ENCODE measurements at places on chromosomes 6 and 20.

GRCh38 chr20:53070706-53071392, 98.7 kb downstream of the TSHZ2 start:
- DNase-seq = no peak

- DNase-seq = no peak
These were observed 78.1 kb downstream of the NCOA7 start for GRCh38 chr6:125868678-125869395.

DNA sequence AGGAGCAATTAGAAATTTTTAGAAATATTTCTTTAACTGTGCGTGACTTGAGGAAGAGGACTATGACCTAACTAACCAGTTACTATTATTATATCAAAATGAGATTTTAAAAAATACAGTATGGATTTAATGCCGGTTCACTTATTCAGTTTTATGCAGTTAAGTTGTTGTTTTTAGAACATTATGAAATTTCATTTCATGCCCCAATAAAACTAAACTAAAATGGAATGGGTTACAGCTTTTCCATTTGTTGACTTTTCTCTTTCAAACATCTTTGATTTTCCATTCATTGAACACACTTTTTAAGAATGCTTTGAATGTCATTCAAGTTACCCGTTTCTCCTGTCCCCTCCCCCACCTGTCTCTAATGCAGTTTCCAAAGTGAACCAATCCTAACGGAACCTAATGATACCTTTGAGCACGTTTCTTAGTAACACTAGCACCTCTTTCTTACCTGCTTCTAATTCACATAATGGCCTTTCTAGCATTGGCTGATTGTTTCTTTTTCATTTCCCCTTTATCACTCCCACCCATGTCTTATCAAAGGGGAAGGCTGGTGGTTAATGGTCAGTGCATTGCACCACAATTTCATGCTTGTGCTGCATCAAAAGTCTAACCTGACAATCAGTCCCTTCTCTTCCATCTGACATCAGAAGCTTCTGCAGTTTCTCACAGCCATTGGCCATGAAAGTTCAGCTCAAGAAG, 262.2 kb upstream of the TAB2 start:
- DNase-seq = no peak

DNA sequence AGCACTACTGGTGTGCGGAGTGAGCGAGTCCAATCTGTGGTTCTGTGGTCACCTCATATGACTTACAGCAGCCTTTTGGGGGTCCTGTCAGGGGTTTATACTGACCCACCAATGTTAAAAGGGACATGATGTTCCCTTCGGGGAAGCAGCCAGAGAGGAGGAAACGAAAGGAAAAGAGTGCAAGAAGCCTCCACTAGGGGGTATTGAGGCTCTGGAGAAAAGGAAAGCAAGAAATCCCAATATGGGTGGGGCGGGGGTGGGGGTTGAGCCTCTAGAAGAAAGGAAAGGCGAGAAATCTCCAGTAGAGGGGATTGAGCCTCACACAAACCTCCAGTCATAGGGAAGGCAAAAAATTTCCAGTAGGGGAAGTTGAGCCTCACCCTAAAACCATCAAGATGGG, 249.3 kb upstream of the ECI2 start:
- DNase-seq = no peak

GRCh38 chr6:4777394-4777935, 1.3 kb downstream of the CDYL start:
- no peak for DNase-seq

DNA sequence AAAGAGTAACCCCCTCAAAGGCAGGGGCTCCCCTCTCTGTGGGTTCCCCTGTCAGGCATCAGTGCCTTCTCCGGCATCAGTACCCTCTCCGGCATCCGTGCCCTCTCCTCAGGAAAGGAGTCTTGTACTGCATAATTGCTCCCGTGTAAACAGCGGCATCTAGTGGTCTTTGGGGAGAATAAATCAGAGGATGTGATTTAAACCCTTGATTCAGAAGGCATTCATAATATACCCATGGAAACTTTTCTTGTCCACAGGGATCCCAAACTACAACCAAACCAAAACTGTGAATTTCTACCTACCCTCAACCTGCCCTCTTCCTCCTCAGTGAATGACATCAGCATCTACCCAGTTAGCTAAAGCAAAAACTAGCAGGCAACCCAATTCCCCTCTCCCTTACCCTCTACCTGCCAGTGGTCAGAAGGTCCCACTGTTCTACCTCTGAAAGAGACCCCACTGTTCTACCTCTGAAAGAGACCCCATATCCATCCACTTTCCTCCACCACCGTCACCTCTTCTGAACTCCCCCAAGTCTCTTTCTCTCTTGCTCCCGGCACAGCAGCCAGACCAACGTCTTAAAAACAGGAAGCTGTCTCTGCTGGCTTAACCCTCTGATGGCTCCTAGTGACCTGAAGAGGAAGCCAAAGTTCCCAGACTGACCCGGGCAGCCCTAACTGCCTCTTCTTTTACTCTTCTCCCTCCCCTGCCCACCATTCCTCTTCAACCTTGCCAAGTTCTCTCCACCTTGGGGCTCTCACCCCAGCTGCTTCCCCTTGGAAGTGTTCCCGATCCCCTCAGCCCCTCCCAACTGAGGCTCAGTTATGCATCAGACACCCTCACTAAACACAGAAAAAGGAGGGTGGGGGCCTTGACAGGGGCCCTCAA, 27.2 kb downstream of the UBE2V1 start:
- peak; percentile 64 for DNase-seq

GRCh38 chr6:42904467-42904866, 11.4 kb upstream of the PTCRA start:
- DNase-seq = no peak

DNA sequence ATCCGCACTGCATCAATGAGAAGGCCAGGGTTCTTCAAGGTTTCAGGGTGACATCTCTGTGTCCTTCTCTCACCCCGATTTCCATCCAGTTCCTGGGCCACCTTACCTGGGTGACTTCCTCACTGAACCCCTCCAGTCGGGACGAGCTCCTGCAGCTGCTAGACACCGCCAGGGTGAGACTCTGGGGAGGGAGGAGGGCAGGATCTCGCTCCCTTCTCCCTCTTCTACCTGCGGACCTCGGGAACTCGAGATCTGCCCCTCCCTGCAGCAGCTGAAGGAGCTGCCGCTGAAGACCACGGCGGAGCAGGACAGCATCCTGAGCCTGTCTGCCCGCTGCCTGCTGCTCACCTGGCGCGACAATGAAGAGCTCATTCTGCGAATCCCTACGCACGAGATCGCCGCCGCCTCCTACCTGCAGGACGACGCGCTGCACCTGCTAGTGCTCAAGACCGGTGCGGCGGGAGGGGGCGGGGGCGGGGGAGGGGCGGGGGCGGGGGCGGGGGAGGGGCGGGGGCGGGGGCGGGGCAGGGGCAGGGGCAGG, 7.5 kb downstream of the CCM2L start:
- DNase-seq = no peak

DNA sequence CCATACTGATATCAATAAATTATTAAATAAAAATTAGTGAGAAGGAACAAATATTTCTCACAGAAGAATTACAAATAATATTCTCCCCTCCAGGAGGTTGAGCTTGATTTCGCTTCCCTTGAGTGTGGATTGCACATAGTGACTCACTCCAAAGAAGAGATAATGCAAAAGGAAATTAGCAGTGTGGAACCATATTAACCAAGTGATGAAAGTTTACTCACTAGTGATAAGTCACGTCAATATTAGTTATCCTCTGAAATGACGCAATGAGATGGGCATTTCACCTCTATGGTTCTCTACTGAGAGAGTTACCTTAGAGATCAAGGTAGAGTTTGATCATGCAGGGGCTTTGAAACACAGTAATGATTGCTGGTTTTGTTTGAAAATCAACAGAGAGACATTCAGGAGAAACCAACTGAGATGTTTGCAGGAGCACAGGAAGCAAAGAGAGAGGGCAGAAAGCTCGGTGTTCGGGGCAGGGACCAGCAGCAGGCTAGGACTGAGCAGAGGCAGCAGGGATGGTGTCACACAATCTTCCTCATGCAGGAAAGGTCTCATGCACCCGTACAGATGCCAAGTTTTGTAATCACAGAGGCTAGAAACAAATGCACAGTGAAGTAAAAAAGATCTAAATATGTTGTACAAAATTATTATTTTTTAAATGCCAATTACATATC, 634.5 kb downstream of the QKI start:
- DNase-seq = no peak

DNA sequence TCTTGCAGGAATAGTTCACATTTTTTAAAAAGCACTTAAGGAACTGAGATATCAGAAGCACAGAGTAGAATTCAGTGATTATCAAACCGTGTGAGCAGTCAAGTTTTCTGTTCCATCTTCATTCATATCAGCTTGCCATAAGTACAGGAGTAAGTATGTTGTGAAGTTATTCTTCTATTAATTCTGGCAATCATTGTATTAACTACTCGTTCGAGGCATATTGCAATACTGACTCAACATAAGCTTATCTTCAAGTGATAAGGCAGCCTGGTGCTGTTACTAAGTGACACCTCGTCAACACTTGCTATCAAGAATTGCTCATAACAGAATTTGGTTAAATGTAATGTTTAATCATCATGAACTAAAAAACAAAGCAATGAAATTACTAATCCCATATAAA, 75.7 kb upstream of the SNX9 start:
- no peak for DNase-seq

DNA sequence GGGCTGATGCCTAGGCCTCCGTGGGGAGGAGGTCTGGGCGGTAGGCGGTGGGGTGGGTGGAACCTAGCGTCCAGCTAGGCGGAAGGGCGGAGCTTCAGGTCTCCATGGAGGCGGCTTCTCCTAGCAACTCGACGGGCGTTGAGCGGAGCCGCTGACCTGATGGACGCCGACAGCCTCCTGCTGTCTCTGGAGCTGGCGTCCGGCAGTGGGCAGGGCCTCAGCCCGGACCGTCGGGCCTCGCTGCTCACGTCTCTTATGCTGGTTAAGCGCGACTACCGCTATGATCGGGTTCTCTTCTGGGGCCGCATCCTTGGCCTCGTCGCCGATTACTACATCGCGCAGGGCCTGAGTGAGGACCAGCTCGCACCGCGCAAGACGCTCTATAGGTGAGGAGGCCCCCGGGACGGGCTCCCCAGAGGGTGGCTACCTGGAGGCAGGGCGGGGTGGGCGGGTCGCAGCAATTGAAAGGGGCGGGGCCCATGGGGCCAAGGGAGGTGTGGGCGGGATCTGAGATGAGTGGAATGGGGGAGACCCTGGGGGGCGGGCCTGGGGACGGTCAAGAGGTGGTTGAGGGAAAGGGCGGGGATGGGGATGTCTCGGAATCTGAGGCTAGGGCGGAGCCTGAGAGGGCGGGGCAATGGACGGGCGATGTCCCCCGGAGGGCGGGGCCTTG, at the start of gene RSPH9:
RSPH9 (plus strand) TSS at position 97 of the 673 bp plus-strand sequence; CDS start at position 160, 63 bp downstream.
- peak; percentile 79 for DNase-seq

DNA sequence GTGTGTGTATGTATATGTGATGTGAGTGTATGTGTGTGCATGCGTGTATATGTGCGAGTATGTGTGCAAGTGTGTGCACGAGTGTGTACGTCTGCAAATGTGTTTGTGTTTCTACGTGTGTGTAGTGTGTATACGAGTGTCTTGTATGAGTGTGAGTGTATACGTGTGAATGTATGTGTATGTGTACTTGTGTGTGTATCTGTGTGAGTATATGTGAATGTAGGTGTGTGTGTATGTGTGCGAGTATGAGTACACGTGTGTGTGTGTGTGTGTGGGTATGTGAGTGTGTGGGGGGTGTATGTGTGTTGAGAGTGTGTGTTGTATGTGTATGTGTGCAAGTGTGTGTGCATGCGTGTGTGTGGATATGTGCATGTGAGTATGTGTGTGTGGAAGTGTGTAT, 602.0 kb upstream of the CDH4 start:
- no peak for DNase-seq

DNA sequence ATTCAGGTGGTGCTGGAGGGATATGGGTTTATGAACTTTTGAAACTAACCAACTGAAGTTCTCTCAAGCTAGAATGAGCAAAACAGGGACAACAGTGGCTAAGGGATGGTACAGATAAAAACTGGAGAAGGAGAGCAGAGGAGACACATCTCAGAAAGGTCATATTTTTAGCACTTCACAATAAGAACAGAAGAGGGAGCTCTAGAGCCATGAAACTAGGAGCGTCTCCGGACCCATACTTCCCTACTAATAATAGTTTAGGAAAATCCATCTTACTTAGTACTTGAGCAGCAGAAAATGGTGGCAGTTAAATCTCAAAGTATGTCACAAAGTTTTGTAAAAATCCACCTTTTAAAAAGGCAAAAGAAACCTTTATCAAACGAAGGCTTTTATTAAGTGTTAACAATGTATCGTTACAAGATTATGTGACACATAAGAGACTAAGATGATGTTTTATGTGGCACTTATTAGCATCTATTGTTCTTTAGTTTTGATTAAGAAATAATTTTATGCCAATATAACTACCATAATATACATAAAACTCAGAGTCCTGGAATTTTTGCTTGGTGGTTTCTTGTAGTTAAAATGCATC, 278.6 kb downstream of the TBC1D32 start:
- DNase-seq = no peak

- no peak for DNase-seq
These were observed 253.0 kb downstream of the QKI start for GRCh38 chr6:163667372-163668060.

DNA sequence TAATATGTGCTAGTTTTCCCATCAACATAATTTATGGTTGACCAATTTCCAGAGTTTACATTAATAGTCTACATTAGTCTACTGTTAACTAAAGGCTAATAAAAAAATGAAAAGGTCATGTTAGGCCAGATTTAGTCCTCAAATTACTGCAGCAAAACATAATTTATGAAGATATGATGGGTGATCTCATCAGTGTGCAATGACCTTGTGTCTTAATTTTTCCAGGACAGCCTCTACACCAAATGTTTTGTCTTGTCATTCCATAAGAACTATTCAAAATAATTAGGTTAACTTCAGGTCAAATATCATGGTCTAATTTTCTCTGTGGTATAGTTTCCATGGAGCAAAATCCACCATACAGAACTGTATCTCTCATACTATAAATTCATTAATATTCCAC, 234.2 kb downstream of the COL12A1 start:
- no peak for DNase-seq

- peak; percentile 76 for DNase-seq
These were observed at the start of gene BMP6 for GRCh38 chr6:7725849-7726415. BMP6 (plus strand) TSS chr6:7726099; CDS start chr6:7726956, 857 bp downstream.

DNA sequence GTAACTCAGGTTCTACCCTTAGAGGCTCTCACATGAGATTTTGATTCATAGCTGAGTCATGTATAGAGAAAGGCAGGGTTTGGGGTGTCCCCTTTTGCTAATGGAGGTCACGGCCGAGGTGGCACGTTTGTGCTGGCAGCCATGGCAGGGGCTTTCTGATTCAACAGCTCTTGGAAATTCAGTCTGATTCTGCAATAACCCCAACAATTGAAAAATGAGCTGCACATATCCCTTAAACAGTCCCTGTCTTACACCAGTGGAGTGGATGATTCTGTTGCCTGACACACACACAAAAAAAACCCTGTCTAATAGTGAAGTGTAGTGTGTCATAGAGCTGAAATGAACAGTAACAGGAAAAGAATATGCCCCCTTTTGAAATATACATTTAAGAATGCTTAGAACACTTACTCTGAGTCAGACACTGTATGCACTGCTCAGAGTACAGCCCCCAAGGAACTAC, 40.4 kb upstream of the ARG1 start:
- peak; percentile 65 for DNase-seq
